Activated T-cell treated with anti-CD3 and anti-CD28 coated beads, Interleukin-2, amount 50 U/mL, for 72 hours (primary cell): ENCODE measurements at places on chromosomes 16 and 17. TPM values are rescaled to one million over a fixed set of nuclear protein-coding genes. Genes with fewer than 3 reads are reported as not detected.

GRCh38 chr17:4657678-4658077 lies 16.2 kb upstream of the ALOX15 start:
- peaks cover 25% of the 10 kb centered on the region for H3K27me3 ChIP-seq
- peak overlapping the region; percentile 51 for H3K4me3 ChIP-seq
- peaks cover 26% of the 10 kb centered on the region for H3K4me1 ChIP-seq
- peak overlapping the region; percentile 3 for H3K27ac ChIP-seq
- DNase-seq = no peak

DNA sequence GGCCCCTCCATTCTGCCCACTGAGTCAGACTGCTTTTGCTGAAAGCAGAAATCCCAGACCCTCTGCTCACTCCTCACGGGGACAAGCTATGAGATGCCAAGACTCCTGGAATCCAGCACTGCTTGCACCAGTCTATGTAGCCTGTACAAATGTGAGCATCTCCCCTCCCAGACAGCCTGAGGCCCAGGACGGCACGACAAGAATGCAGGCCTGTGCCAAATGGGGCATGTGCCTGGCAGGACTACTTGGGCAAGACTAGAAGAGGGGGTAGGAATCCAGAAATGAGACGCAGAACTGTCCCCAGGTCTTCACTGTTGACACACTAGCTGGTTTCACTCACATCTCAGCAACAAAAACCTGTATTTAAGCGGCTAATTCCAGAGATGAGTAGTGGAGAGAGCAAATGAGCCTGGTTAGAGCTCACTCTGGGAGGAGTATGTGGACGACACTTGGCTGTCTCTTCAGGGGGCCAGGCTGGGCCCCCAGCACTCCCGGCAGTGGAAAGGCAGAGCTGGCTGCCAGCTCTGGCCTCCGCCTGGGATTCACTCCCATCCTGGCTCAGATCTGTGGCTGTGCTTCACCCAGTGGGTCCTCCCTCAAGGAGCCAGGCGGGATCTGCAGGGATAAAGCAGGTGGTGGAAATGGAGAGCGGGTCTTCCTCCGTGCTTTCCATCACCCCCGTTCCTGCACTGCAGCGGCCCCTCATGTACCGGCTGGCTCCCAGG lies 2.9 kb upstream of the MYO1C start:
- DNase-seq = no peak
- H3K4me1 ChIP-seq = peaks cover 19% of the 10 kb centered on the region
- H3K36me3 ChIP-seq = no peaks in the 10 kb centered on the region
- no peak overlapping the region for H3K4me3 ChIP-seq
- H3K27ac ChIP-seq = no peak overlapping the region

- H3K4me3 ChIP-seq = no peak overlapping the region
- H3K4me1 ChIP-seq = no peaks in the 10 kb centered on the region
- DNase-seq = no peak
Measured at GRCh38 chr17:35295686-35296085, 52.8 kb downstream of the SLFN5 start.

DNA sequence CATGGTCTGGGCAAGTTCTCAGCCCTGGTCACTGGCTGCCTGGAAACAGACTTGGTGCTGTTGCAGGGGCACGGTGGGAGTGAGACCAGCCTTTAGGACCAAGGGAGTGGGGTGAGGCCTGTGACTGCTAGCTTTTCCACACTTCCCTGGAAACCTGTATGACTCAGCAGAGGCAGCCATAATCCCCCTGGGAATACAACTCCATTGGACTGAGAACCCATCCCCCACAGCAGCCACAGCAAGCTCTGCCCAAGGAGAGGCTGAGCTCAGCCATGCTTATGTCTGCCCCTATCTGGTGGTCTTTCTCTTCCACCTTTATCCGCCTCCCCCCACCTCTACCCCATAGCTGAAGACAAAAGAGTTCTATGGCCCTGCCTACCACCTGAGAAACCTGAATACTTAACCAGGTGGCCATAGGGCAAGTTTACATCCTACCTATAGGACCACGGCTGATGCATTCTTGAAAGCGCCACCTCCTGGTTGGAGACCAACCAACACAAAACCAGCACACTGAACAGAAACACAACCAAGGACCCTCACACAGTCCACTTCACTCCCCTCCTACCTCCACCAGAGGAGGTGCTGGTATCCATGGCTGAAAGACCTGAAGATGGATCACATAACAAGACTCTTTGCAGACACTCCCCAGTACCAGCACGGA lies 816.2 kb upstream of the SOX9 start:
- H3K4me1 ChIP-seq = no peaks in the 10 kb centered on the region
- no peak for DNase-seq
- no peak overlapping the region for H3K4me3 ChIP-seq

DNA sequence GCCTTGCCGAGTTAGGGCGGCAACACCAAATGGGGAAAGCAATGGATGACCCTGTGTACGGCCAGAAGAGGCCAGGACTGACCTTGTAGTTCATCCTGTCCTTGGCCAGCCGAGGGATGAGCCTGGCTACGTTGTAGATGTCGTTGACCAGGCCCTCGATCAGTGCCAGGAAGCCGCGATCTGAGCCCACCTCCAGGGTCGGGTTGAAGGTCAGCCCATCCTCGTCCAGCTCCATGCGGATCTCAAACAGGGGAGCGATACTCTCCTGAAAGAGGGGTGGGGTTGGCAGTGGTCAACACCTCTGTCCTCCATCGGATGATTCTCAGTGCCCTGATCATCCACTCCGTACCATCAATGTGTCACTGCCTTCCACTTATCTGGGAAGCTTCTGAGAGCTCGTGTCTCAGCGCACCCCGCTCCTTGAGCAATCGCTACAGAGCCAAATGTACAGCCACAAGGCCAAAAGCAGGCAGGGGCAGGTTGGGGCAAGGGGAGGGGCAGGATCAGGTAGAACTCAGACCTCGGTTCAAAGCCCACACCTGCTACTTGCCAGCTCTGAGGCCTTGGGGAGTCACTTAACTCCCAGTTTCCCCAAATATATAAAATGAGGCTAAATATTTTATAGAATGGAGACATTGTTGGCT lies 39.9 kb downstream of the DNAH17 start:
- no peaks in the 10 kb centered on the region for H3K27me3 ChIP-seq
- no peak overlapping the region for H3K4me3 ChIP-seq
- H3K36me3 ChIP-seq = no peaks in the 10 kb centered on the region
- H3K4me1 ChIP-seq = peaks cover 39% of the 10 kb centered on the region
- no peak for DNase-seq
- no peak overlapping the region for H3K27ac ChIP-seq

- no peaks in the 10 kb centered on the region for H3K27me3 ChIP-seq
- no peak for DNase-seq
- no peaks in the 10 kb centered on the region for H3K36me3 ChIP-seq
- H3K4me3 ChIP-seq = no peak overlapping the region
- H3K4me1 ChIP-seq = no peaks in the 10 kb centered on the region
Measured at GRCh38 chr17:17367931-17368330, 64.8 kb downstream of the NT5M start.

DNA sequence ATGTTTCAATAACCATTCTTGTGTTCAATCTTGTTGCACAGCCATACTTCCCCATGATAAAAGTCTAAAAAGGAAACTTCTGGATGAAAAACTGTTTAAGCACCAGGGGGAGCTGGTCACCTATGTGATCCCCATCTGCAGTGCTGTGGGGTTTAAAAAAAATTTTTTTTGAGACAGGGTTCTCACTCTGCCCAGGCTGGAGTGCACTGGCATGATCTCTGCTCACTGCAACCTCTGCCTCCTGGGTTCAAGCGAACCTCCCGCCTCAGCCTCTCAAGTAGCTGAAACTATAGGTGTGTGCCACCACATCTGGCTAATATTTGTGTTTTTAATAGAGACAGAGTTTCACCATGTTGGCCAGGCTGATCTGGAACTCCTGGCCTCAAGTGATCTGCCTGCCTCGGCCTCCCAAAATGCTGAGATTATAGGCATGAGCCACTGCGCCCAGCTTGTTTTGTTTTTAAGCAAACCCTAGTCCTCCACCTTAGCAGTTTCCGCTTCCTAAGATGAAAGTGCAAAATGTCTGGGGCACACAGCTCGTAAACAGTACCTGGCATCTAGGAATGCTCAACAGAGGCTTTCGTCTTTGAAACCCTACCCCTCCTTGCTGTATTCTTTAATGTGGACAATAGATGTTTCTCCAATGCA lies 25.4 kb downstream of the DNAJA2 start:
- H3K4me3 ChIP-seq = no peak overlapping the region
- peaks cover 6% of the 10 kb centered on the region for H3K4me1 ChIP-seq
- peak; percentile 57 for DNase-seq
- H3K27me3 ChIP-seq = no peaks in the 10 kb centered on the region
- H3K27ac ChIP-seq = peak overlapping the region; percentile 88
- H3K36me3 ChIP-seq = no peaks in the 10 kb centered on the region

- H3K36me3 ChIP-seq = no peaks in the 10 kb centered on the region
- no peak overlapping the region for H3K27ac ChIP-seq
- peaks cover 22% of the 10 kb centered on the region for H3K4me1 ChIP-seq
- DNase-seq = peak; percentile 82
- H3K27me3 ChIP-seq = no peaks in the 10 kb centered on the region
Measured at GRCh38 chr17:42548070-42548837, 4.5 kb upstream of the HSD17B1 start.

DPEP2NB gene
- total RNA-seq = not detected

ARL16 gene
- total RNA-seq = 33.0 TPM

PSMD12 gene
- total RNA-seq = 75.2 TPM

CCL23 gene
- total RNA-seq = not detected
